ENCODE measurements at places on chromosomes 5 and 9.

DNA sequence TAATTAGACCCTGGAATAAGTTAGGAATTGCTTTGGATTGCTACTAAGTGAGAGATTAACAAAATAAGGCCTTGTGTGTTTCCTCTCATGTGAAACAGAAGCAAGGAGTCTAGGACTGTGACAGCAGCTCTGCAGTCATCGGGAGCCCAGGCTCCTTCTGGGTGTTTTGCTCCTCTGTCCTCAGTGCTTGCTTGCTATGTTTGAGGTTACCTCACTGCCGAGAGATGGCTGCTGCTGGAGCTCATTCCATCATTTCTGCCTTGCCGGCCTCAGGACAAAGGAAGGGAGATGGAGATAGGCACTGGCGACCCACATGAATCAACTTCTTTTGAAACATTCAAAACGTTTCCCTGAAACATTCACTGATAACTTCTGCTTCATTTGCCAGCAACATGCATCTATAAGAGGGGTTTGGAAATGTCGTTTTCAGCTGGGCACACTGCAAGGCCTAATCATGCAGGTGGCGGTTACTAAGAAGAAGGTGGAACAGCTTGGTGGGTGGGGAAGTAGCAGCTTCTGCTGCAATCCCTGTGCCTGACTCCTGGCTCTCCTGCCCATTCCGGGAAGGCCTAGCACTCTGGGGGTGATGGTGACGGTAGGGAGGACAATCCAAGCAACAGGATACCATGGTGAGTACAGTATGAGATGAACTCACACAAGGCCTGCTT lies 77.2 kb upstream of the CD180 start:
- DNase-seq, result no peak

DNA sequence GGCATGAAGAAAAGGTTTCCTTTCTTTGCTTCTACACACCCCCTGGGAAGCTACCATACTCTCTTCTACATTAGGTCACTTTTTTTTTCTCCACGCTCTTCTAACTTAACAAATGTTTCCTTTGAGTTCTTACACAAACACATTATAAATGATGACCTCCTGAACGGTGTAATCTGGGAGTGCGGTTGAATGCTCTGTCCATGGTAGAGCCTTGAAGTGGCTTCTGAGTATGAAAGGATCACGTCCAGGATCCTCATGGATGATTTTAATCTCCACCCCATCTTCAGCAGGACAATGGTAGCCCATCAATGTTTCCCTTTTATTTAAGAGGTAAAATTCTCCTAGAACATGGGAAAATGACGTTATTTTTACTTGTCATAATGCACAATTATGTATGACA lies 587.3 kb downstream of the SEMA5A start:
- no peak for DNase-seq

DNA sequence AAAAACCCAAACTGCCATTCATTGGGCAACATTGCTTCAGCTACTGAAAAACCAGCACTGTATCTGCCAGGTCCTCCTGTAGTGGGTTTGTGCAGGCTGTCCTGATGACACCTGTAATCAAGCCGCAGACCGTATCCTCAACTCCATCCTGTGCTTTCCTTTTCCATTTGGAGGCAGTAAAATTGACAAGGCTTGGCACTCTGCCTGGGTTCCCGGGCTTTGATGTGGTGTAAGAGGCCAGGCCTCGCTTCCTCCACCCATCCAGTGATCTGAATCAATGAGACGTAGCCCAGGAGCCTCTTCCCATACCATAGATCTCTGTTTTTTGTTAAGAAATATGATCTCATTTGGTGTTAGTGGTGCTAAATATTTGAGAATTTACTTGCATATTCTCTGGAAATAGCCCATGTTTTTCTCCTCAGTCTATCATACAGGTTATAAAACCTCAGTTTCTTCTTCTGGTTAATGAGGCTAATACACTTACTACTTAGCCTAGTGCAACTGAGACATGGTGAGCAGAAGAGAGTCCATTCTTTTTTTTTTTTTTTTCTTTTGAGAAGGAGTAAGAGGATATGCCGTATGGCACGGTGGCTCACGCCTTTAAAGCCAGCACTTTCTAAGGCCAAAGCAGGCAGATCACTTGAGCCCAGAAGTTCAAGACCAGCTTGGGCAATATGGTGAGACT lies 34.8 kb downstream of the LSM11 start:
- no peak for DNase-seq

DNA sequence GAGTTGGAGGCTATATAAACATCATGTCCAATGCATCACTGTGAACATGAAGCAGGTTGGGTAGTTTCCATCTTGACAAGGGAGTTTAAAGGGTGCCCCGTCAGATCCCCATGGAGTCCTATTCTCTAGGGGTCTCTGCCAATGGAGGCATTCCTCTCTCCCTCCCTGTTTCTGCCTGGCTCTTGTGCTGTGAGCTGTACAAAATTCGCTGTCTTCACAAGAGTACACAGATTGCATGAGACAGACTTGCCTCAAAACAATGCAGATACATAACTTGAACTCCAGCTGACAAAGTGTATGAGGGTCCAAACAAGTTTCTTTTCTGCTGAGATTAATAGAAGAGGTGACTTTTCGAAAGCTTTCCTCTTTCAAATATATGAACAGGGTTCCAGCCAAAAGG lies 165.2 kb downstream of the SPOCK1 start:
- DNase-seq, result no peak

DNA sequence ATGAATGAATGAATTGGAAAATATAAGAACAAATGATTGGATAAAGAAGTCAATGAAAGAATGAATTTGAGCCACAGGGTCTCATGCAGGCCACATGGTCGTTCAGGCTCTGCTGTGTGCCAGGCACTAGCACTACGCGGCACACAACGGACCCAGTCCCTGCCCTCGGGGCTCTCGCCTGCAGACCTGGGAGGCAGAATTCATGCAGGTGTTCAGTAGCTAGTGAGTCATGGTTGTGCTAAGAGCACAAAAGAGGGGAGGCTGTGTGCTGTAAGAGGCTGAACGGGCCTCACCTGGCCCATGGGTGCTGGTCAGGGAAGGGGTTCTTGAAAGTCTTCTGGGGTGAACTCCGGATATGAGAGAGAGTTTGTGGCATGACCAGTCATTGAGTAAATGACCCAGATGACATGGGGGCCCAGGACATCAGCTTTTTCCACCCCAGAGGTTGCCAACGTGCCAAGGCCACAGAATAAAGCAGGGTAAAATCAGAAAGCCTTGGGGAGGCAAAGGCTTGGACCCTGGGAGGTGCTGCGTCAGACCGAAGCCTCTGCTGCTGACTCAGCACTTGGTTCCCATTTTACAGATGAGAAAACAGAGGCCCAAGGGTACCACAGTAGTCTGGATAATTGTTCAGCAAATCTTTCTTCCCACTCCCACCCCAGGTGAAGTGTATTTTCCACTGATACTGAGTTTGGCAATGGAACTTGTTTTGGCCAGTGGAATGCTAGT lies 264.3 kb upstream of the MVB12B start:
- no peak for DNase-seq

GRCh38 chr5:113166852-113167366 lies 190.3 kb downstream of the DCP2 start:
- DNase-seq, result no peak

GRCh38 chr5:28855626-28856025 lies 1817.2 kb upstream of the CDH9 start:
- DNase-seq, result no peak

DNA sequence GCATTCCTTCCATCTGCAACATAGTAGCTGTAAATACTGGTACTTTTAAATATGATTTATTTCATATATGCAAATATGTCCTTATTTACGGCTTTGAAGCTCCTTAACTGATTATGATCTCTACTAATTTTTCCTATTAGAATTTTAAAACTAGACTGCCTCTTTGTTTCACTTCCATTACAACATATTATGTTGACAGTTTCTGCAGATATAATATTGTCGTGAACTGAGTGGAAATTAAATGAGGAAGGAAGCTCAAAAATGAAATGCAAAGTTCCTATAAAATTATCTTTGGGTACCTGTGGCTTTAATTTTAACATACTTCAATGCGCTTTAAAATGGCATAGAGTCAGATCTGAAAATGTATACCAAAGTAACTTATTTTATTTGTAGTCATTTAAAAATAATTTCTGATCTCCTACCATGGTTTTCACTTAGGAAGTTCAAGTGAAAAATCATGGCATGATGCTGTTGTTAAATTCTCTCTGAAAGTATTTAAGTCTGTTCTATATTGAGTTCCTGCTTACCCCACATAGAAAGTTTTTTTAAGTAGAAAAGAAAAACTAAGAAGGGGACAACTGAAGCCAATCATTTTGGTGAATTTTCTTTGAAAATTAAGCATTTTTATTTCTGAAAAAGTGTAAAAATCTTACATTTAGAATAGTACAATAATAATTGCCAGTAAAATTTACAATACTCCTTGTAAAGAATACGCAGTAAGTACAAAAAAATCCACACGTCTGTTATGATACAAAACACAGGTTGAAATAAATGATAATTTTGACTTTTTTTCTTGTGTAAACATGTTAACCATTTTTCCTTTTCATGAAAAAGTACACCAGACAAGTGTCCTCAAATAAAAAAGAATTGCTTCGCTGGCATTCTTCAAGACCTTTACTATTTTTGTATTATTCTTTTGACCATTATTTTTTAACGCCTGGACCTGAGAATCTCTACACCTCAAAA lies 2.6 kb downstream of the FOXD1 start:
- no peak for DNase-seq

DNA sequence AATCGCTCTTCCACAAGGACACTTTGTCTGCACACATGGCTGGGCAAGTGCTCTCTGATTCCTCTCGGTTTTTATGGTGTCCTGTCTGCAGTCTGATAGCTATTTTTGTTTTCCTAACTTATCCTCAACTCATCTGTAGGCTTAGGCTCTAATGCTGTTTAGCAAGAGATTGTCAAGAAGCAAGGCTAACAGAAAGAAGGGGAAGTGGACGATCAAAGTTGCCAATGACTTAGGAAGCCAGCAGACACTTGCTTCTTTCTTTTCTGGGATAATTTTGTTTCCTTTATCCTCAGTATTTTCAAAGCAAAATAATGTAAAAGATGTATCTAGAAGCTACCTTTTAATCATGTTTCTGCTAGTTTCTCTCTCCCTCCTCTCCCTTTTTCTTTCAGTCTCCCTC lies 130.7 kb downstream of the PRKACG start:
- no peak for DNase-seq

GRCh38 chr5:100647461-100648230 lies 112.5 kb downstream of the FAM174A start:
- no peak for DNase-seq

DNA sequence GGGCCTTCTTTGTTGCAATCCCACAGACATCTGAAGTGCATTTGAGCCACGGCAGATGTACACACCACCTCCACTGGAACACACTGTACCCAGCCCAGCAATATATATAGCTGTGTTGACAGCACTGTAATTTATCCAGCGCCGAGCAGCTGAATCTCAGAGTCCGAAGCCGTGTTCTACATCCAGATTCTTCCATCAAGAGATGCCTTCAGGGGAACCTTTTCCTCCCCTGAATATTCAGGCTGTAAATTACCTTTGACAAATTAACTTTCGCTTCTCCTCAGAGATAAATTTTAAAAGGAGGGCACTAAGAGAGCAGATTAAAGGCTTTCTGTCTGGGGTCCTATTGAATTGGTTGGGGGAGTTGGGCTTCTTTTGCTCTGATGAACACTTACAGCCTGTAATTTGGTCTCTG lies 76.4 kb downstream of the ROR2 start:
- DNase-seq, result no peak

GRCh38 chr5:135026645-135027265 lies 7.3 kb downstream of the PITX1 start:
- no peak for DNase-seq

DNA sequence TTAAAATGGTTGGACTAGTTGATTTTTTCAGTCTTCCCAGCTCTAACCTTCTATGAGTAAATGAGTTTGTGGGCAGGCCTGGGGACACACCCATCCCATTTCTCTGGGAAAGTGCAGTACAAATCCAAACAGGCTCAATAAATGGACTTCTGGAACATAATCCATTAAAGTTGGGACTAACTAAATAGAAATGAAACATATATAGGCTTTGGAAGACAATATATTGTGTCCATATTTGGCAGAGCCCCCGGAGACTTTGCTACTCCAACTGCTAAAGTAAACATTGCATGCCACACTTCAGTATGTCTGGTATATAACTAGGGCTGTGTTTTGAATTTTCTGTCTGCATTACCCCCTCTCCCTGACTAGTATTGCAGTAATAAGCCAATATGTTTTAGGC lies 191.4 kb upstream of the DAB2 start:
- no peak for DNase-seq

GRCh38 chr5:133468596-133468995 lies 143.7 kb downstream of the FSTL4 start:
- no peak for DNase-seq

DNA sequence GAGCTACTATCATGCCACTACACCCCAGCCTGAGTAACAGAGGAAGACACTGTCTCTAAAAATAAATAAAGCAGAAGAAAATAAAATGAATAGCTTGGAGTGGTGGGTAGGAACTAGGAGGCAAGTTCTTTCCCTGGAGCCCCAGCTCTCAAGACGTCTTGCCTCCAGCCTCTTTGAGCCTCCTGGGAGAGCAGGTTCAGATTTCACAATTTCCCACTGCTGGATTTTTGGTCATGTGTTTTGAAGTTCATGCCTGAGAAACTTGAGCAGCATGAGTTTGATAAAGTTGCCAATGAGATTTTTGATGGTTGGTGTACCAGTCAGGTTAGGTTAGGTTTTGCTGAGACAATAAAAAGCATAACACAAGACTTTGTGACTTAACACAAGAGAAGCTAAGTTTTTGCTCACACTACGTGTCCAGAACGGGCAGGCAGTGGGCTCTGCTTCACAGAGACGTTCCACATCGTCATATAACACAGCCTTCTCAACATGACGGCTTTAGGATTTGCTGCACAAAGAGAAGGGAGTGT lies 4.1 kb upstream of the CCDC69 start:
- DNase-seq, result no peak

DNA sequence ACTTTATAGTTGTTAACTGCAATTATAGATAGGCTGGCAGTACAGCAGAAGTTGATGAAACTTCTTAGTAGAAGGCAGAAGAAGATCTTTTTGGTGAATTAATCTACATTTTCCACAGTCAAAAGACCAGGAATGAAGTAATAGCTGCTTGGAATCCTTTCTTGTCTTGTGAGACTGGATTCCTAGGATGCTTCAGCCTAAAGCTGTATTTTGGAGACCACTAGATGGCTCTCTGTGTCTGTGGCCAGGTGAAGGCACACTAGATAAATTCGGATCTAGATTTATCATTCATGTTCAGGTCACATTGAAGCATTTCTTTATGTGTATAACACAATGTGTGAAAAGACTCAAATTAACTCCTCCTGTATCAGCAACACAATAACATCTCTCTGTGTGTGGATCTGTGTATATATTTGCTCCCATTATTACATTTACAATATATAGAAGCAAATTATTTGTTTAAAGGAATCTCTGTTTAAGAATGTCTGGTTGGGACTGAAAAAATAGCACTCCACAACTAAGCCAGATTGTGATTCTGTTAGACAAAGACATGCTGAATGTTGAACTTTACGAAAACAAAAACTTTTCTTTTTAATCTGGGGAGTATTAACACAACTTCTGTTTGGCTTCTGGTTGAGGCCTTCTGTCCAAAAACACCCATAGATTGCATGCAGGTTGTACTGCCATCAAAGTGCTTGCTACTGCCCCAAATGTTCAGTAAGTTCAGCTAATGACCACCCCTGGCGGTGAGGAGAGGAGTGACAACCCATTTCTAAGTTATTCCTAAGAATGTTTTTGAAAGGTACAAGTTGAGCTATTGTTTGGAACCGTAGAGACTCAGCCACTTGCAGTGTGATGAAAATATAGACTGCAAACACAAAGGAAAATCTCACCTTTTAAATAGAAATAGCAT lies 10.6 kb downstream of the GRIN3A start:
- no peak for DNase-seq
